Sigmoid colon (tissue), 7 donors: ENCODE measurements at places on chromosomes 6 and 20. TPM values are rescaled to one million over a fixed set of nuclear protein-coding genes. Genes with fewer than 3 reads are reported as not detected.

- no peaks in the 10 kb centered on the region for H3K27me3 ChIP-seq
- no peak overlapping the region for H3K4me3 ChIP-seq
- H3K4me1 ChIP-seq: no peaks in the 10 kb centered on the region
- no peaks in the 10 kb centered on the region for H3K36me3 ChIP-seq
These were observed 103.4 kb upstream of the BTBD3 start for GRCh38 chr20:11814267-11814666.

DNA sequence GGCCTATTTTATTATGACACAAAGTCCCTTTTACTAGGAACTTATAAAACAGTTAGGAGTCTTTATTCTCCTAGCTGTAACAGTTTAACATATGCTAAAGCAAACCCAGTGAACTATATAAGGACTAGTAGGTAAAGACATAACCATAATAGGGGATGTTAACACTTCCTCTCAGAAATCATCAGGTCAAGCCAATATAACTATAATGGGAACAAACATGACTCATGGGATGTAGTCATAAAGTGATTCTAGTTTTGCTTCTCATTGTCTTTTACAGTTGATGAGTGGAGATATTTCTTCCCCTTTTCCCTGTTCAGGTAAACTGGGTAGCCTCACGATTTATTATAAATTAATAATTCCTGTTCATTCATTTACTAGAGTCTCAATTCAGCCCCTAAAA is 9.7 kb downstream of the PTCHD4 start:
- no peak overlapping the region for H3K27ac ChIP-seq
- H3K27me3 ChIP-seq: no peaks in the 10 kb centered on the region
- no peaks in the 10 kb centered on the region for H3K36me3 ChIP-seq
- no peak overlapping the region for H3K4me3 ChIP-seq
- H3K4me1 ChIP-seq: no peaks in the 10 kb centered on the region

Gene ETV7
- polyA plus RNA-seq: 6.5 TPM

Gene TAGAP
- polyA plus RNA-seq: 1.8 TPM

DNA sequence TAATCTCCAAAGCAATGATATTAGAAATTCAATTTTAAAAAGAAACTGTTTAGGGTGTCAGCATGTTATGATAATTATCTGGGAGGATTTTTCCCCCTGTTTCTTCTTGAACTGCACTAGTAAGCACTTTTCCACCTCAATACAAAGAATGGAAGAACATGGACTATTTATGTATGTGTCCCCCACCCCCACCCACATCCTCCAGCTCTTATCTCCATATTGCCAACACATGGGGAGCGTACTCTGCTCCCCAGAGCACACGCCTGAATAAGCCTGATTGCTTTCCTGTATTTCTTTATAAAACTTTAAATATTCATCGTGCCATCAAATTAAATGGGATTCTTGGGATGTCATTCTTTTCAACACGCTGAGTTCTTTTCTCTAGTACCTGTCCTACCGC is 11.4 kb upstream of the LRFN2 start:
- H3K27me3 ChIP-seq: no peaks in the 10 kb centered on the region
- no peak overlapping the region for H3K27ac ChIP-seq
- H3K4me1 ChIP-seq: no peaks in the 10 kb centered on the region

Gene MYL9
- 105 TPM for polyA plus RNA-seq

Gene CBLN4
- polyA plus RNA-seq: not detected

DNA sequence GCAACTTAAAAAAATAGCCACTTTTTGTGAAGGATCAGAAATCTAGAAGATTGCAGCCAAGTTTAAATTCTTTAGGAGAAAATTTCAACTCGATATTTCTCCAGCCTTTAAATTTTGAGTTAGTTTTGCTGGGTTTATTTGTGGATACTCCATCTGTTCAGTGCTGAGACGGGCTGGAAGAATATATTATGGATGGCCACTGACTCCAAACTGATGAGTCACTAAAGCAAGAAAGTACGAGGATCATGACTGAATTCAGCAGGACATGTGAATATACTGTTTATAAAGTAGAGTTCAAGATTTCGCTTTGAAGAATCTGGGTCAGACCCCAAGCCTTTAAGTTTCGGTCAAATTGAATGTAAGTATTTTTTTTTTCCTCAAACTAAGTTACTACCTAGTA is 199.5 kb downstream of the ADGRB3 start:
- no peak for DNase-seq
- no peak overlapping the region for H3K27ac ChIP-seq
- H3K36me3 ChIP-seq: no peaks in the 10 kb centered on the region
- no peaks in the 10 kb centered on the region for H3K27me3 ChIP-seq
- no peak overlapping the region for H3K4me3 ChIP-seq

Gene GPR6
- polyA plus RNA-seq: not detected

GRCh38 chr6:46052479-46052878 is 36.8 kb upstream of the CLIC5 start:
- no peak overlapping the region for H3K4me3 ChIP-seq
- no peaks in the 10 kb centered on the region for H3K27me3 ChIP-seq
- DNase-seq: no peak
- H3K4me1 ChIP-seq: no peaks in the 10 kb centered on the region
- H3K36me3 ChIP-seq: no peaks in the 10 kb centered on the region

- H3K4me1 ChIP-seq: no peaks in the 10 kb centered on the region
- H3K4me3 ChIP-seq: no peak overlapping the region
- no peak overlapping the region for H3K27ac ChIP-seq
- H3K27me3 ChIP-seq: no peaks in the 10 kb centered on the region
These were observed 7.0 kb downstream of the RCAN2 start for GRCh38 chr6:46484081-46484820.

DNA sequence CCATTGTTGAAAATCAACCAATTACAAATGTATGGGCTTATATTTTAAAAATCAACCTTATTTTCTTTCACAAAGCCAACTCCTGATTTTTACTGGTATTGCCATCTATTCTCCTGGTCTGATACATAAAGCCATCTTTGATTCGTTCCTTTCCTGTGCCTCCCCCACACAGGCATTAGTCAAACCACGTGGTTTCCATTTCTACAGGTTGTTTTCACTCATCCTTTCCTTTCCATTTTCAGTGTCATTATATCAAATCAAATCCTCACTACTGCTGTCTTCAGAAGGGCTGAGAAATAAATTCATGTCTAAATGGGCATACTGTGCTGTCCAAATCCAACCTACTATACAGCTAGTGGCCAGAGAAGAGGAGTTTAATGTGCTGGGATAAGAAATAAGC is 281.3 kb downstream of the FOXC1 start:
- H3K4me1 ChIP-seq: no peaks in the 10 kb centered on the region
- H3K4me3 ChIP-seq: no peak overlapping the region

DNA sequence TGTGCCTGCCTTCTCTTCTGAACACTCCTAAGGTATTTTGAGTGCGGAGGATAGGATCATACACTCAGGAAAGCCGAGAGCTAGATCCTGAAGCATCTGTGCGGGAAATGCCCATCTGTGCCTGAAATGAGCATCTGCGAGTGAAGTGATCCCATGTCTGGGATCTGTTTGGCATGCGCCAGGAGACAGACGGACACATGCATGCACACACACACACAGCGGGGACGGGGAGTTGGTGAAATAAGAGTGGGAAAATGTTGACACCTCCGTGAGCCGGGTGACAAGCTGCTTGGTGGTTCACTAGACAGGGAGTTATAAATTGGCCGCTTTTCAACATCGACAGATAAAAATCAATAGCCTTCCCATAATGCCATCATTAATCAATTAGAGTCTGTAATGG is 13.8 kb downstream of the SYNJ2 start:
- H3K27ac ChIP-seq: no peak overlapping the region
- no peaks in the 10 kb centered on the region for H3K36me3 ChIP-seq
- no peak for DNase-seq
- peaks cover 35% of the 10 kb centered on the region for H3K4me1 ChIP-seq
- no peaks in the 10 kb centered on the region for H3K27me3 ChIP-seq

GRCh38 chr20:33387177-33387576 is 14.1 kb downstream of the CDK5RAP1 start:
- peaks cover 87% of the 10 kb centered on the region for H3K36me3 ChIP-seq
- no peaks in the 10 kb centered on the region for H3K4me1 ChIP-seq
- H3K27me3 ChIP-seq: no peaks in the 10 kb centered on the region
- H3K27ac ChIP-seq: no peak overlapping the region
- no peak for DNase-seq
- no peak overlapping the region for H3K4me3 ChIP-seq

GRCh38 chr6:142867988-142868812 is 76.8 kb downstream of the HIVEP2 start:
- no peak for DNase-seq
- no peaks in the 10 kb centered on the region for H3K27me3 ChIP-seq
- no peak overlapping the region for H3K27ac ChIP-seq
- peaks cover 22% of the 10 kb centered on the region for H3K4me1 ChIP-seq
- H3K4me3 ChIP-seq: no peak overlapping the region
- H3K36me3 ChIP-seq: no peaks in the 10 kb centered on the region

GRCh38 chr20:63566395-63567135 is 7.5 kb downstream of the HELZ2 start:
- H3K27me3 ChIP-seq: no peaks in the 10 kb centered on the region
- H3K27ac ChIP-seq: no peak overlapping the region
- H3K4me1 ChIP-seq: no peaks in the 10 kb centered on the region
- H3K36me3 ChIP-seq: peaks cover 23% of the 10 kb centered on the region
- DNase-seq: no peak

DNA sequence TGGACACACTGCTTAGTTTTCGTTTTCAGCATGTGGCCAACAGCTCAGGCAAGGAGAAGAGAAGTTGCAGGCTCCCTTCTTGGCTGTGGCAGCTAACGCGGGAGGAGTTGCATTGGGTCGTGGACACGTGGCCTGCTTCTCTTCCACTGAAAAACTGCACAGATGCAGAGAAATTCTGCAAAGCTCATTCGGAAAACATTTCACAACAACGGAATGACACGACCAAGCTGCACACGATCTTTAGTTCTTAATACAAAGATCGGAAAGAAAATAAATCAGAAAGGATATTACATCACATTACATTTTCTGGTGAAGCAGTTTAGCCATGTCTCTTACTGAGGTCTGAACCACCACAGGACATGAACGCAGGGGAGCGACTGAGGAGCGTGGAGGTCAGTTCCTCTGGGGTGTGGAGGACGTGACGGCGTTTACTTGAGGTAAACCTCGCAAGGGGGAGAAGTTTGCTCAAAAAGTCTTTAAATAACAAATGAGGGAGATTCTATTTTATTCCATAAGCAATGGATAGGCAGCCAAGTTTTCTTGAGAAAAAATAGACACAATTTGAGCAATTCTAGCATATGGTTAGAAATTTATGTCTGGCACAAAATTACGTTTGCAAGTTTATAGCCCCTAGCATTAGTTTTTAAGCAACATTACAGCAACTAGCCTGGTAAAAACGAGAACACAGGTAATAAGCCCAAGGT is 178.3 kb downstream of the THBS2 start:
- no peaks in the 10 kb centered on the region for H3K27me3 ChIP-seq
- peak overlapping the region; percentile 5 for H3K4me3 ChIP-seq
- peaks cover 50% of the 10 kb centered on the region for H3K4me1 ChIP-seq
- DNase-seq: peak; percentile 97
- no peaks in the 10 kb centered on the region for H3K36me3 ChIP-seq

DNA sequence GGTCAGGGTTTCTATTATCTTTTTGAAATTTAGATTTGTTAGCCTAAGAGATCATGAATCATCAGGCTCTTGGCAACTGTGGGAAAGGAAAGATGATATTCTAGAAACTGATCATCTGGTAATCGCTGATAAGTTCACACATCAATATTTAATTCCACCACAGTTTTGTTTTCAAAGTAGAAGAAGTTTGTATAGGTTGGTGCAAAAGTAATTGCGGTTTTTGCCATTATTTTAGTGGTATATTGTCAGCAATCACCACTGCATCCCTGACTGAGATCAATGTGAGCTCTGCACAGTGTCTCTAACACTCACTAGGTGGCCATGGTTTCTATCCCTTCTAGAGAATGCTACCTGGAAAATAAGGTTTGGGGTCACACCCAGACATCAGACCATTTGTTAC is 17.0 kb upstream of the PXDC1 start:
- DNase-seq: no peak
- no peaks in the 10 kb centered on the region for H3K36me3 ChIP-seq
- H3K4me1 ChIP-seq: peaks cover 6% of the 10 kb centered on the region
- H3K4me3 ChIP-seq: no peak overlapping the region
- no peak overlapping the region for H3K27ac ChIP-seq

GRCh38 chr20:39070484-39071231 is 108.5 kb downstream of the DHX35 start:
- H3K27me3 ChIP-seq: peaks cover 28% of the 10 kb centered on the region
- no peaks in the 10 kb centered on the region for H3K4me1 ChIP-seq
- no peak overlapping the region for H3K4me3 ChIP-seq
- no peak for DNase-seq

GRCh38 chr20:34012735-34013134 is 19.0 kb downstream of the RALY start:
- no peaks in the 10 kb centered on the region for H3K27me3 ChIP-seq
- H3K27ac ChIP-seq: no peak overlapping the region
- no peaks in the 10 kb centered on the region for H3K36me3 ChIP-seq
- no peaks in the 10 kb centered on the region for H3K4me1 ChIP-seq

Gene RIMS1
- 0.77 TPM for polyA plus RNA-seq
